ENCODE measurements at places on chromosomes 5 and 9.

GRCh38 chr5:44807269-44807668 lies 1.5 kb upstream of the MRPS30 start:
- no peak for DNase-seq

- DNase-seq: peak; percentile 74
Observed at GRCh38 chr5:73215891-73216610, 43.1 kb downstream of the TMEM174 start.

GRCh38 chr9:90900130-90900529 lies 98.5 kb downstream of the SYK start:
- no peak for DNase-seq

DNA sequence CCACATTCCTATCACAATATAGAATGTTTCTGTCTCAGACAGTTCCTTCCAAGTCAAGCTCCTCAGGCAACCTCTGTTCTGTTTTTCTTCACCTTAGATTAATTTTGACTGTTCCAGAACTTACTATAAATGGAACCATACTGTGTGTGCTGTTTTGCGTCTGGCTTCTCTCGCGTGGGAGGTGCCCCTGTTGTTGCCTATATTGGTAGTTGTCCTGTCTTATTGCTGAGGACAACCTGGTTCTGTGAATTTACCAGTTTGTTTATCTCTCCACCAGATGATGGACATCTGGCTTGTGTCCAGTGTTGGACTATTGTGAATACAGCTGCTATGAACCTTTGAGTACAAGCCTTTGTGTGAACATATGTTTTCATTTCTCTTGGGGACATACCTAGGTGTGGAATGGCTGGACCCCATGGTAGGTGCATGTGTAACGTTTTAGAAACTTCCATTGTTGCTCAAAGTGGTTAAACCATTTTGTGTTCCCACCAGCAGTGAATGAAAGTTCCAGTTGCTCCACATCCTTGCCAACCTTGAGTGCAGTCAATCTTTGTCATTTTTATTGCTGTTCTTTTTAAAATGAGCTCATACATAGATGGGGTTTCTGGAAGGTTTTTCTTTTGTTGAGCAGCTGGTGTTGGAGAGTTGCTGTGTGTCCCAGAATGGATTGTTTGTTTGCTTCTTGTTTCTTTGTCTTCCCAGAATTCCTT lies 18.1 kb downstream of the HMCN2 start:
- no peak for DNase-seq

- DNase-seq: no peak
Observed at GRCh38 chr9:88596376-88596775, 61.4 kb downstream of the NXNL2 start.

DNA sequence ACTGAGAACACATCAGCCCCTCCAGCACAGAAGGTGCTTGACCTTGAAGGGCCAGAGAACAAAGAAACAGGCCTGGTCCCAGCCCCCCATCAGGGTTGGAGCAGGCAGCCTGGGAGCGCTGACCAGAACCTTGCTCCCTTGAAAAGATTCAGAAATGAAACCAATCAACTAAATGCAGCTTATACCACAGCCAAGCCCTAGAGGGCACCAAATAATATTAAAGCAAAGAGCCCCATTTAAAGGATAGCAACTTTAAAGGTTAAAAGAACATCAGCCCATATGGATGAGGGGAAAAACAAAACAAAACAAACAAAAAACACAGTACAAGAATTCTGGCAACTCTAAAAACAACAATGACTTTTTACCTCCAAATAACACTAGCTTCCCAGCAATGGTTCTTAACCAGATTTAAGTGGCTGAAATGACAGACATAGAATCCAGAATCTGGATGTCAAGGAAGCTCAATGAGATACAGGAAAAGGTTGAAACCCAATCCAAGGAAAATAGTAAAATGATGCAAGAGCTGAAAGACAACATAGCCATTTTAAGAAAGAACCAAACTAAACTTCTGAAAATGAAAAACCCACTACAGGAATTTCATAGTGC lies 471.9 kb downstream of the MTRR start:
- no peak for DNase-seq

GRCh38 chr5:38433160-38433861 lies 123.1 kb downstream of the LIFR start:
- DNase-seq: no peak

- no peak for DNase-seq
Observed at GRCh38 chr9:7287986-7288385, 511.6 kb downstream of the DMAC1 start.

DNA sequence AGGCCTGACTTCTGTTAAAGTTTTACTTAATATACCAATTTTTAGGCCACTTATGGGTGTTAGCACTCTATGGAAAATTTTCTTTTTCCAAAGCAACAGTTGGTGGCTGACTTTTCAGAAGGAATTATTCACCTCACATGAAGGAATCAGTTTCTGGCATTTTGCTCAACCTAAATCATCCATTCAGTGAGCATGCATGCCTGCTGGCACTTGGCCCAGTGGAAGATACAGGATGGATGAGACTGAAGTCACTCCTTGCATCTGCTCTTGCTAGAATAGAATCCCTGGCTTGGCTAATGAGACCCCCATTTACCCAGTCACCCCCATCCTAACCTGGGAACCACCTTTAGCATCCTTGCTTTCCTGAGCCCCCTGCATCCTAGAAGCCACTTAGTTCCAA lies 131.7 kb downstream of the WDR41 start:
- no peak for DNase-seq

- DNase-seq: no peak
Observed at GRCh38 chr5:127338501-127338900, 47.9 kb downstream of the MEGF10 start.

GRCh38 chr5:115450741-115451140 lies 93.8 kb downstream of the FEM1C start:
- DNase-seq: no peak

All from NCI-H1930 (cell line).